Fibroblast of lung (primary cell): ENCODE measurements at places on chromosomes 2 and 18. TPM values are rescaled to one million over a fixed set of nuclear protein-coding genes. Genes with fewer than 3 reads are reported as not detected.

DNA sequence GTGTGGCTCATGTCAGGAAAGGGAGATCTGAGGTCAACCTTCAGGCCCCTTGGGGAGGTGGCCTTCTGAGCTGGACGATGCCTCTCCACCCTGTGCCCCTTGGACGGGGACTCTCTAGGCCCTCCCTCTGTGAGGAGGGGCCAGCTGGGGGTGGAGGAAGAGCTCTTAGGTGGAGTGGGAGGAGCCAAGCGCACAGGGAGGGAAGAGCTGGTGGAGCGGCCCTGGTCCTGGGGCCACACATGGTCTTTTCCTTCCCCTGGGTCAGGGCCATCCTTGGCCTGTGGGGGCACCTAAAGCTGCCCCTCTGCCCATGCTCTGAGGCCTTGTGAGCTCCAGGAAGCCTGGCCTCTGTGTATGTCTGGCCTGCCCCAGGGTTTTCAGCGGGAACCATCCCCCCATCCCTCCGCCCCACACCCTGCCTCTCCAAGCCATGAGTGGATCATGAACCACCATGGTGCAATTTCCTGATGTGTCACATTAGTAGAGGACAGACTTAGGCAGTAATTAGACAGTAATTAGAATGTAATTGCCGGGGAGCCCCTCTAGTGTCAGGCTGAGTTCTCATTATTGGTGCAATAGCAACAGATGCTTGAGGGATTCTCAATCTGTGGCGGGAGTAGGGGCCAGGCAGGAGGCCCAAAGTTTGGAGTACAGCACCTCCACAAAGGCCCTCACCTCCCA, 63.0 kb downstream of the GLI2 start:
- H3K4me3 ChIP-seq: no peak overlapping the region
- DNase-seq: no peak
- no peaks in the 10 kb centered on the region for H3K27me3 ChIP-seq
- H3K27ac ChIP-seq: no peak overlapping the region

- H3K27me3 ChIP-seq: peaks cover 2% of the 10 kb centered on the region
- no peaks in the 10 kb centered on the region for H3K36me3 ChIP-seq
- no peak overlapping the region for H3K27ac ChIP-seq
- DNase-seq: no peak
- H3K4me3 ChIP-seq: no peak overlapping the region
These were observed 25.5 kb downstream of the LGALSL start for GRCh38 chr2:64479259-64480117.

DNA sequence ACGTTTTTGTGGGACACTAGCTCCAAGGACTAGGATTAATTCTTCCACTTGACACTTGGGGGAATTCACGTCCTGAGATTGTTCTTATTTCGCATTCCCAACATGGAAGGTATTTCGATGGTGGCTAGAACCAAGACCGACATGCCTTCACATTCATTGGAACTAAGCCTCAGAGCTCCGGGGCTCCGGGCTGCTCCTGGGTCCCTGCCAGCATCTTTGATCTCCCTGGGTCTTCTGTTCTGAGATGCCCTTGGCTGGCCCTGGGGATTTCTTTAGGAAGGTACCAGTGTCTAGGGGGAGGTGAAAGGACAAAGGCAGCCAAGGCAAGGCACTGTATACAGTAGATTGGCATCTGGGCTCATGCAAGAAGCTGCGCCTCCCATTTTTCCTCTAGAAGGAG, 76.8 kb downstream of the DYSF start:
- no peaks in the 10 kb centered on the region for H3K36me3 ChIP-seq
- no peak for DNase-seq
- no peak overlapping the region for H3K4me3 ChIP-seq
- peaks cover 5% of the 10 kb centered on the region for H3K27me3 ChIP-seq
- H3K27ac ChIP-seq: no peak overlapping the region
- no peaks in the 10 kb centered on the region for H3K4me1 ChIP-seq

- no peak overlapping the region for H3K4me3 ChIP-seq
- H3K27ac ChIP-seq: no peak overlapping the region
- peaks cover 3% of the 10 kb centered on the region for H3K4me1 ChIP-seq
- H3K27me3 ChIP-seq: no peaks in the 10 kb centered on the region
These were observed 4.4 kb downstream of the PRADC1 start for GRCh38 chr2:73228631-73229030.

GRCh38 chr2:63643486-63643885, 54.7 kb downstream of the MDH1 start:
- no peaks in the 10 kb centered on the region for H3K36me3 ChIP-seq
- no peaks in the 10 kb centered on the region for H3K4me1 ChIP-seq
- peak; percentile 16 for DNase-seq
- H3K27ac ChIP-seq: no peak overlapping the region

- no peaks in the 10 kb centered on the region for H3K4me1 ChIP-seq
- no peak overlapping the region for H3K4me3 ChIP-seq
- peaks cover 5% of the 10 kb centered on the region for H3K27me3 ChIP-seq
These were observed 28.9 kb upstream of the HDAC4 start for GRCh38 chr2:239429473-239430350.

GRCh38 chr2:184532551-184532950, 65.8 kb upstream of the ZNF804A start:
- H3K27me3 ChIP-seq: no peaks in the 10 kb centered on the region
- H3K4me3 ChIP-seq: no peak overlapping the region
- no peaks in the 10 kb centered on the region for H3K36me3 ChIP-seq
- no peak for DNase-seq

DNA sequence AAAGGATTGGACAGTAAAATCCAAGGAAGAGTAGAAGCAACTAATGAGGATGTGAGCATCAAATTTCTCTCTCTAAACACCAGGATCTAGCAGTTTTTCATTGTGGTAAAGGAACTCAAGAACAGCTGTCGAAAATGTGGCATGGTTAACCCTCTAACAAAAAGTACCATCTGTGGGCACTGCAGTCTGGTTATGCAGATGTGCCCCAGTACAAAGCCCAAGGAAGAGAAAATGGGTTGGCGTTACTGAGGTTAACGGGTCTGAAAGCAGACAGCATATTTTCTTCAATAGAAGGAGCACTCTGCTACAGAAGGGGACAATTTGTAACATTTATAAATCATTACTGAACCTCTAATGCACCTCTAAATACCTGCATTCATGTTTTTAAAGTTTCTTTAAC, 253.0 kb upstream of the HNRNPA3 start:
- no peak overlapping the region for H3K4me3 ChIP-seq
- no peaks in the 10 kb centered on the region for H3K36me3 ChIP-seq
- no peaks in the 10 kb centered on the region for H3K4me1 ChIP-seq
- H3K27ac ChIP-seq: no peak overlapping the region

DNA sequence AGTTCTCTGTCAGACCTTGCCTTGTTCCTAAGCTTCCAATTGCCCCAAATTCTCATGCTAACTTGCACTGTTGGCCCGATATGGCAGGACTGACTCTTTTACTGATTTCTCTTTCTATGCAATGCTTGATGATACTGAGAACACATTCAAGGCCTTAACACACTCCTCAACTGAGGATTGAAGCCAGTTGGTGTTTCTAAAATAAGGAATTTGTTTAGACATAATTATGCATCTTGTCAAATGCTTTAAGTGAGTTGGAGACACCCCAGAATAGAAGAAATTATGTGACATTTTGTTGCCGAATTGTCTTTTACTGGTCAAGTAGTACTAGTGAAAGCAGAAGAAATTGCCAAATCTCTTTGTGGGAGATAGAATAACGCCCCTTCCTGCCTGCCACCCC, 60.0 kb upstream of the THSD7B start:
- H3K4me3 ChIP-seq: no peak overlapping the region
- no peaks in the 10 kb centered on the region for H3K36me3 ChIP-seq

DNA sequence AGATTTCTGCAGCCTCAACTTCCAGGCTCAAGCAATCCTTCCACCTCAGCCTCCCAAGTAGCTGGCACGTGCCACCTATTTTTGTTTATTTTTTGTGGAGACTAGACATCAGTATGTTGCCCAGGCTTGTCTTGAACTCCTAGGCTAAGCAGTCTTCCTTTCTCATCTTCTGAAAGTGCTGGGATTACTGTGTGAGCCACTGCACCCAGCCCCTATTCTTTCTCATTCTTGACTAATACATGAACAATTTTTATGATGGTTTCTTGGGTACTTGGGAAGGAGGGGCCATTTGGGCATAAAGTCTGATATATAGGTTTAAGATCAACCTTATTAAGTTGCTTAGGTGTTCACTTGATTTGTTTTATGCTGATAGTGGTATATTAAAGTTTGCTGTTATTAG, 26.2 kb downstream of the EPC2 start:
- peaks cover 8% of the 10 kb centered on the region for H3K4me1 ChIP-seq
- peak; percentile 25 for DNase-seq
- no peaks in the 10 kb centered on the region for H3K27me3 ChIP-seq
- no peak overlapping the region for H3K27ac ChIP-seq

DNA sequence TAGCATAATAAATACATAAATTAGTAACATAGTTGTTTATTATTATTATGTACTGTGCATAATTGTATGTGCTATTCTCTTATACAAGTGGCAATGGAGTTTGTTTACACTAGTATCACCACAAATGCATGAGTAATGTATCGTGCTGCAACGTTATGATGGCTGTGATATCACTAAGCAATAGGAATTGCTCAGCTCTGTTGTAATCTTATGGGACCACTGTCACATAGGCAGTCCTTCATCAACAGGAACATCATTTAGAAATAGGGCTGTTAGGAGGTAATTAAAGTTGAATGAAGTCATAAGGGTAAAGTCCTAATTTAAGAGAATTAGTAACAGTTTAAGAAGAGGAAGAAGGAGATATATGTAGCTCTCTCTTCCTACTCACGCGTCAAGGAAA, 33.8 kb downstream of the TEX51 start:
- H3K4me1 ChIP-seq: no peaks in the 10 kb centered on the region
- no peak overlapping the region for H3K27ac ChIP-seq
- no peak for DNase-seq
- peaks cover 4% of the 10 kb centered on the region for H3K27me3 ChIP-seq
- H3K4me3 ChIP-seq: no peak overlapping the region

DNA sequence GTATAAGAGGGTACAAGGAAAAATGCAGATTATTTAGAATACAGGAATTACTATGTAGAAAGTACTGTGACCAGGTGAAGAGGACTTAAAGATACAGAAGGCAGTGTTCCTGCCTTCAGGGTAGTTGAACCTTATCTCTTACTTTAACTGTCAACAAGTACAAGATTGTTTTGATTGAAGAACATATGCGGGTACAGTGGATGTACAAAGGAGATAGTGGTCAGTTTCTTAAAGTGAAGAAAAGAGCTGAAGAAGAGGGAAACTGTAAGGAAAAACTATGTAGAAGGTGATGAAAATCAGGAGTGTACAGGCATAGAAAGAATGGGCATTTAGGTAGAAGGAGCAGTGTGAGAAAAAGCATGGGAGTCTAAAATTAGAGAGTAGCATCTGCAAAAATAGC, 2.2 kb downstream of the RALBP1 start:
- H3K4me1 ChIP-seq: peaks cover 7% of the 10 kb centered on the region
- H3K27ac ChIP-seq: no peak overlapping the region
- H3K4me3 ChIP-seq: no peak overlapping the region
- no peak for DNase-seq

DNA sequence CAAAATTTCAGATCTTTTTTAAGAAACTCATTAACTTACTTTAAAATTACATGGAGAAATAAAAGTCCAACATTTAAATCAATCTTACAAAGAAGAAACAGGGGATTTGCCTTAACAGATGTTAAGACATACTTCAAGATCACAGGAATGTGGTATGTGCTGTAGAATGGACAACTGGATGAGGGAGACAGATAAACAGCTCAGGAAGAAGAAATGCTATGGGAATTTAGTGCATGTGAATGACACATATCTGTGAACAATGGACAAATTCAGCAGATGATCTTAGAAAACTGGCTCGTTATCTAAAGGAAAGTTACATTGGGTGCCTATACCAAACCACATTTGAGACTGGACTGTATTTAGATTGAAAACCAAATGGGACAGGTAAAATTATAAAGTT, 246.8 kb upstream of the AGAP1 start:
- H3K4me1 ChIP-seq: no peaks in the 10 kb centered on the region
- no peaks in the 10 kb centered on the region for H3K36me3 ChIP-seq
- no peaks in the 10 kb centered on the region for H3K27me3 ChIP-seq
- DNase-seq: no peak

GRCh38 chr2:12178289-12179080, 432.1 kb downstream of the LPIN1 start:
- no peak overlapping the region for H3K4me3 ChIP-seq
- no peak for DNase-seq
- H3K36me3 ChIP-seq: no peaks in the 10 kb centered on the region
- H3K27me3 ChIP-seq: no peaks in the 10 kb centered on the region
- H3K27ac ChIP-seq: no peak overlapping the region
- H3K4me1 ChIP-seq: peaks cover 13% of the 10 kb centered on the region

DNA sequence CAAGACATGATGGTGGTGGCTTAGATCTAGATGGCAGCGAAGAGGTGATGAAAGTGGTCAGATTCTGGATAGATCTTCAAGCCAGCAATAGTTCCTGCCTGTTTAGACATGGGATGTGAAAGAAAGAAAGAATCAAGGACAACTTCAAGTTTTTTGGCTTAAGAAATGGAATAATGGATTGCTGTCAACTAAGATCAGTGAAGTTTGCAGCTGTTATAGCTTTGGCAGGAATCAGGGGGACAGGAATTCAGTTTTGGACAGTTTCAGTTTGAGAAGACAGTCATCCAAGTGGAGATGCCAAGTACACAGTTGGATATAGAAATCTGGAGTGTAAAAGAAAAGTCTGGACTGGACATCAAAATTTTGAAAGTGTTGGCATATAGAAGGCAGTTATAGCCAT, 283.7 kb upstream of the PKDCC start:
- no peaks in the 10 kb centered on the region for H3K36me3 ChIP-seq
- H3K4me1 ChIP-seq: no peaks in the 10 kb centered on the region
- H3K27me3 ChIP-seq: peaks cover 2% of the 10 kb centered on the region
- DNase-seq: no peak
- no peak overlapping the region for H3K4me3 ChIP-seq

GRCh38 chr2:38778687-38779082, 675 bp downstream of the GEMIN6 start:
- peak overlapping the region; percentile 99 for H3K4me3 ChIP-seq
- no peaks in the 10 kb centered on the region for H3K36me3 ChIP-seq
- DNase-seq: no peak

- H3K4me3 ChIP-seq: no peak overlapping the region
- no peaks in the 10 kb centered on the region for H3K4me1 ChIP-seq
- H3K36me3 ChIP-seq: no peaks in the 10 kb centered on the region
- no peaks in the 10 kb centered on the region for H3K27me3 ChIP-seq
These were observed 233.7 kb downstream of the HDAC4 start for GRCh38 chr2:239167011-239167673.

GRCh38 chr18:41206341-41206830, 748.6 kb upstream of the PIK3C3 start:
- DNase-seq: no peak
- H3K4me3 ChIP-seq: no peak overlapping the region
- no peak overlapping the region for H3K27ac ChIP-seq
- no peaks in the 10 kb centered on the region for H3K4me1 ChIP-seq
- no peaks in the 10 kb centered on the region for H3K27me3 ChIP-seq

GRCh38 chr18:8121942-8122480, 487.2 kb upstream of the RAB12 start:
- no peak overlapping the region for H3K4me3 ChIP-seq
- H3K36me3 ChIP-seq: no peaks in the 10 kb centered on the region
- H3K27ac ChIP-seq: no peak overlapping the region
- DNase-seq: peak; percentile 95
- H3K27me3 ChIP-seq: no peaks in the 10 kb centered on the region

- peaks cover 12% of the 10 kb centered on the region for H3K4me1 ChIP-seq
- H3K27me3 ChIP-seq: no peaks in the 10 kb centered on the region
- H3K27ac ChIP-seq: peak overlapping the region; percentile 40
These were observed 42.0 kb downstream of the RDH14 start for GRCh38 chr2:18518116-18519111.

Gene PARD3B
- total RNA-seq: 14.9 and 20.6 TPM in 2 replicates

Gene VIT
- total RNA-seq: 0.17 and 0.77 TPM in 2 replicates

Gene GPR55
- total RNA-seq: not detected in 2 replicates

Gene ALPI
- total RNA-seq: not detected in 2 replicates

Gene DSG2
- 0.33 and 1.0 TPM in 2 replicates for total RNA-seq

Gene CDH2
- 2.0 and 8.7 TPM in 2 replicates for total RNA-seq

Gene RGPD3
- 0.17 and 0.26 TPM in 2 replicates for total RNA-seq

Gene EN1
- under 0.01 TPM in 1 of 2 replicates, not detected in the other for total RNA-seq

Gene NEU2
- not detected in 2 replicates for total RNA-seq

Gene GKN1
- total RNA-seq: not detected in 2 replicates
